AML-193 (cell line): ENCODE measurements at places on chromosomes 2 and 18.
A peak's percentile ranks its signal among the peaks of the same experiment; 100 is the strongest.

DNA sequence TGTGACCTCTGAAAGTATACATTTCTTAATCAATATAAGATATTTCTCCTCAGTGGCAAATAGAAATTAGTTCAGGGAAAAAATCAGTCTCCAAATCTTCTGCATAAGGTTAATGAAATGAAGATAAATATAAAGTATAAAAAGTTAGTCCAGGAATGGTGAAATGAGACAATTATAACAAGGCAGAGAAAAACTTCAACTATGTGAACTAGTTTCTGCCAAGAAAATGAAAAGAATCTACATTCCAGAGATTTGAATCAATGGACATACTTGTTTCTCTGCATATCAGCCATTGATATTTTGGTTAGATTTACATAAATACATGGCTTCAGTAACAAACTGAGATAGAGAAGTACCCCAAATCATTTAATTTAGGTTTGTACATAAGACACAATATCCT lies 249.0 kb downstream of the EXOC6B start:
- no peak for DNase-seq

DNA sequence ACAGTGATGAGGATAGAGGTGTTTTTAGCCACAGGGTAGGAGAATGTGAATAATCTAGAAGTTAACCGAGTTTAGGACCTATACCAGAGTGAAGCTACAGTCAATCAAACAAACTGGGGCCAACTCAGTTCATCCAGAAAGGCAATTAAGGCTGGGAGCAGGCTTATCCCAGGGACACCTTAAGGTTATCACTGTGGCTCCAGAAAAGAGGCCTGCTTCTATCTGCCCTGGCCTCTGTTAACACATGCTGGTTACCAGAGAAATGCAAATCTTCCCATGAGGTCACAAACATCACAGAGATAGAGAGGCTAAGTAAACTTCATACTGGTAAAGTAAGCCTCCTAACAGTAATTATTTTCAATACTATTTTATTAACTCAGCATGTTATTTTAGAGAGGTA lies 93.2 kb upstream of the GRB14 start:
- DNase-seq = no peak

DNA sequence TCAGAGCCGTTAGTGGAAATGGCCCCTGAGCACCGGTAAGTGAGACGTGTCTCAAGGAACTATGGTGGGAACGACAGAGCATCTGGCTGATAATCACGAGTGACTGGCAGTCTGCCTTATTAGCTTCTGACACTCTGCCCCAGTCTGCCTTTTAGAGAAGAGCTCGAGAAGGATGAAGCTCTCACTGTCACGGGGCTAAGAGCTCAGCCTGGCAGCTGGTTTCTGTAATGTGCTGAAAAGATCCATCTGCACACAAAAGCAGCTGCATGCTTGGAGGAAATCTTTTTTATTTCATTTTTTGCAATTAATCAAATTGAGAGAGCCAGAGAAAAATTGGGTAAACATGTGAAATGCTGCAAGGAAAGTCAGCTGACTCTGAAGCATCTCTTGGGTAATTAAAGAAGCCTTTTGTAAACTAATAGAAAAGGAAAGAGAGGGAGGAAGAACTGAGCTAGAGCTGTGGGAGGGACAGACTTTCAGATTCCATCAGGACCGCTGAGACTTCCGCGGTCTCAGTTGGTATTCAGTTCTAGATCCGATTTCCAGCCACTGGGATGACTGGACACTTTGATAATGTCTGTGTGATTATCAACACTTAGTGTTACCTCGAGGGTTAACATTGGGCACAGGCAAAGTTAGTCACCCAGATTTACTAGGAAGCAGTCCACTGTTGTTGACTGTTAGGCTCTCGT lies 24.4 kb downstream of the MBP start:
- no peak for DNase-seq

GRCh38 chr2:219724628-219725027 lies 97.2 kb downstream of the SLC4A3 start:
- DNase-seq = peak; percentile 34

DNA sequence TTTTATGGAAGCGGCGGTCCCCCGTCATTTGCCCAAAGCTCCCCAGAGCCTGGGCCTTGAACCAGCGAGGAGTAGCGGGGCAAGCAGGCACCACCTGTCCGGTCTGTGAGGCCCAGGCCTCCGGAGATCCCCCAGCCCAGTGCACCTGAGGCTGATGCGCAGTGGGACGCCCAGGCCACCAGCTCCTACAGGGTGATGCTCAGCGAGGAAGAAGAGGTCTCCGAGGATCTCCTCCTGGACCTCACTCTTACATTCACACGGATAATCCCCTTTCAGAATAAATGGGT lies 220.2 kb downstream of the NDUFA10 start:
- DNase-seq = no peak

- DNase-seq = no peak
Measured at GRCh38 chr18:70121842-70122241, 83.6 kb downstream of the RTTN start.

DNA sequence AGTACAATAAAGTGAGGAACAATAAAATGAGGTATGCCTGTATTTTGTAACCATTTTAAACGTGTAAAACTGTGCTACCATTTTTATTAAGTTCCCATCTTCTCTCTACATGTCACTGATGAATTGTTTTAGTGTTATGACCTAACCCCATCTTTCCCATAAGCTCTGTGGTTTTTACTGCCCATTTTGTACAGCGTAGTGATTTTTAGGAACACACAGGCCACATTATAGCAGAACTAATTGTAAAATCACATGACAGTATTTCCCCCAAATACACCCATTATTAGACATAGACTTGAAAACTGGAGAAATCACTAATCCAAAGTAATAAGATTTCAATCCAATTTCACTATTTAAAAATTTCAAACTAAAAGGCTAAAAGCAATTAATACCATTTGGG lies 130.7 kb downstream of the TMEM247 start:
- DNase-seq = no peak

- no peak for DNase-seq
Measured at GRCh38 chr2:6876309-6876708, 1.3 kb upstream of the RSAD2 start.

- no peak for DNase-seq
Measured at GRCh38 chr2:25337276-25337675, 4.4 kb downstream of the DNMT3A start.

- DNase-seq = peak; percentile 98
Measured at GRCh38 chr2:61538200-61538919, at the start of gene XPO1. Gene XPO1 (minus strand): TSS chr2:61538356. CDS start chr2:61533897, 4,459 bp downstream.

- DNase-seq = no peak
Measured at GRCh38 chr18:32389858-32390257, 80.8 kb downstream of the GAREM1 start.

- no peak for DNase-seq
Measured at GRCh38 chr2:214577769-214578168, 166.9 kb downstream of the VWC2L start.

DNA sequence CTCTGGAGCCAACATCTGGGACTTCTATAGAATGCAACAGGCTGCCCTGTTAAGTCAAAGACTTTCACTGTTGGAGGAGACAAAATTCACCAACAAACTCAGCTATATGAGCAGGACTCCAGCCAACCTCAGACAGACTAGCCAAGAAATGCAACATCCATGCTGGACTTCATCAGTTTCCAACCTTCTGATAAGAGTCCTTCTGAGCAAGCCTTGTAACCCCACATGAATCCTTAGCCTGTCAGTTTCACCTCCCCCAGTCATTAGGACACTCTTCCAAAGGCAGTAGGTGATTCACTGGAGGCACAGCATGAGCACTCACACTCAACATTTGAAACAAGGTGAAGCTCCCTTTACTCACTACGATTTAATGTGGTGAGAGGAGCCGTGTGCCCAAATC lies 5.8 kb downstream of the TBC1D8 start:
- no peak for DNase-seq

- no peak for DNase-seq
Measured at GRCh38 chr2:133992454-133992853, 261.4 kb upstream of the MGAT5 start.

DNA sequence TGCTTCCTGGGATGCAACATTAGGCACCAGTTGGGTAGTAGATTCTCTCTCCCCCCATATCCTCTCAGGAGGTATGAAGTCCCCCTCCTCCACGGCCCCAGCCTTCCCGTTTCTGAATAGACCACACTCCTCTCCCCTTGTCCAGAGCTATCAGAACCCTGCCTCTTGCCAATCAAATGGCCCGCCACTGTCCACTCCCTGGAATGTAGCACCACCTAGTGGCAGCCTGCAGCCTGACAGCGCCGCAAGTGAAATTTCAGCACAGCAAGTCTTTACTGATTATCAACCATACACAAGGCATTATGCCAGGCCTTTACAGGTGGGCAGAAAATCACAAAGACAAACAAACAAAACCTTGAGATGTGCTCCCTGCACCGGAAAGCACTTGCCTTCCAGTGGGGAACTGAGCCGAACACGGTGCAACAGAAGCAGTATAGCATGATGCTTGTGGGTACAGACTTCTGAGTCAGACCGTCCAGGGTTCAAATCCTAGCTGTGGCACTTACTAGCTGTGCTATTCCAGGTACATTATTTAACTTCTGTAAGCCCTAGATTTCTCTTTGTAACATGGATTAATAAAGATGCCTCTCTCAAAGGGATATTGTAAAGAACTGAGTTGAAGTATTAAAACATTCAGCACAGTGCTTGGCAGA lies 174.0 kb downstream of the SMAD2 start:
- DNase-seq = peak; percentile 61

- no peak for DNase-seq
Measured at GRCh38 chr2:11681722-11682589, 12.0 kb upstream of the NTSR2 start.

DNA sequence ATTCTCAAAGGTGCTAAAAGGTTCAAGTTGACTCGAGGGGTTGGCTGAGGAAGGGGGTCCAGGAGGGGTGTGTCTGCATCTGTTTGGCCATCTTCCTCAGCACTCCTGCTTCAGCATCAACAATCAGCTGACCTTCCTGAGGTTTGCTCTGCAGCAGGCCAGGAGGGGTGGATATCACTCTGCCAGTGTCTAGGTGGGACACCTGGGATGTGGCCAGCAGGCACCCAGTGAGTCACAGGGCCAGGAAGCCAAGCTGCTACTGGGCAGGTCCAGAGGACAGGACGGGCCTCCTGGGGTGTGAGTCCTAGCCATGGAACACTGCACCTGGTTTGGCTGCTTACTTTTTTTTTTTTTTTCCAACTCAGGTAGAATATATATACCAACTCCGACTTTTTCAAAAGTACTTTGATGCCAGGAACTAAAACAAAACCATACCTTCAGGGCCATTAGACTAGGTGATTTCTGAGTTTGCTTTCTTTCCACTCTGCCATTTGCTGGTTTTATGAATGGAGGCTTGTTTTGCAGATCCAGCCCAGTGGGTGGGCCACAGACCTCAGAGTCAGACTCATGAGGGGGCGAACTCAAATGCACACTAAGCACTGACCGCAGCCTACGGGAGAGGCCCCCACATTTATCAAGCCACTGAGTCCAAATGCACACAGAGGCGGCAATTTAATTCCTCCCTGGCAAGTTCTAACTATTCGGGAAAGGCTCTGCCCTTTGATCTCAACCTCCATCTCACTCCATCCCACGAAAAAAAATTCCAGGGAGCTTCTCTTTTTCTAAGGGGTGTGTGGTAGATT lies 76.0 kb downstream of the UXS1 start:
- DNase-seq = no peak

DNA sequence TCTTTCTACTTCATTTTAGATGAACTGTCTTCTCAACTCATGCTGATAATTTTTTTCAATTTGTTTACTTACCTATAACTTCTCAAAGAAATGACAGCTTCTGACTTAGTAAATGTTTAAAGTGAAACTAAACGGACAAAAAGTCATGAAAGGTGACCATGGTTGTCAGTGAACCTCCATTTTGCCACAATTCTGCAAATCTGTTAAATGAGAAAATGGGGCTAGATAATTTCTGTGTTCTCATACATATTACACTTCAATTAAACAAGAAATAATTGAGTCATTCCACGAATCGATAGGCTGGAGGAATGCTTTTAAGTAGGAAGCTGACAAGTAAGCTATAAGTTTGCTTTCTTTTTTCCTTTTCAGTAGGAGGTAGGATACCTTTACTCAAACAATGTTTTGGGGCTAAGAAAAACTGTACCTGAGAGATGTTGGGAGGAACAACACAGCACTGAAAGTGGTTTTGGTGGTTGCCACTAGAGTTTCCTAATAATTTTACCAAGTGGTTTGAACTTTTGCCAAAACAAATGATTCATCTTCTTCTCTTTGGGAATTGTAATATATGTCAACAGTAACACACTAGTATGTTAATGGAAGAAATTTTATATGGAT lies 17.1 kb downstream of the DYNAP start:
- peak; percentile 68 for DNase-seq

- peak; percentile 19 for DNase-seq
Measured at GRCh38 chr18:47758000-47758399, 172.5 kb downstream of the SMAD2 start.

DNA sequence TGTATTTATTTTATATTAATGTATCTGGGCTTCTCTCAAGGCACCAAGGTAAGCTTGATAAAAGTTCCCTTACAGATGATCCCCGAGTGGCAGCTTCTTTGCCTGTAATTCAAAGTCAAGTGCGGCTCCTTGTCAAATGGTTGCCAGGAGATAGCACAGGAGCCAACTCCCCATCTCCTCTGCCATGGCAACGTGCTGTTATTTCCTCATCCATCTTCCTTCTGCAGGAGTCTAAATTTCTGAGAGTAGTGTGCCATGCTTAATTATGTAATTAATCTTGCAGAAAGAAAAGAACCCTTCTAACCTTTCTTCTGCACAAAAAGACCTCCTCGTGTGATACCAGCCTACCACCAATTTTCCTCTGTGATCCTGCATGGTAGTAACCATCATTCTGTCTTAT lies 46.2 kb upstream of the ACMSD start:
- DNase-seq = no peak

DNA sequence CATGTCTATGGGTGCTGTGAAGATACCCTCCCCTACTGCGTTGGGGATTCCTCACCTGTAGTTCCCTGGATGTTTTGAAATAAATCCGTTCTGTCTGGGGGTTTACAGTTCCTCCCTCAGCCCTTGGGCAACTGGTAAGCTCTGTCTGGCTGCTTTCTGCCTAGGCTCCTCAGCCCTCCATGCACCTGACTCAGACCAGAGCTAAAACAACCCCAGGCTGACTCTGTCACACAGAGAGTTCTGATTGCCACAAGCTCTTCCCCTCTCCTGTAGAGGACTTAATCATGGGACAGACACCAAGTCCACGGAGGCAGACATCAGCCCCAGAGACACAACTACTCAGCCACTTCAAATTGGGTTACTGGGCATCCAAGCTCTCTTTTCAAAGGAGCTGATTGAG lies 6.3 kb downstream of the VIT start:
- no peak for DNase-seq

GRCh38 chr18:70293166-70293565 lies 4.3 kb downstream of the SOCS6 start:
- DNase-seq = no peak

DNA sequence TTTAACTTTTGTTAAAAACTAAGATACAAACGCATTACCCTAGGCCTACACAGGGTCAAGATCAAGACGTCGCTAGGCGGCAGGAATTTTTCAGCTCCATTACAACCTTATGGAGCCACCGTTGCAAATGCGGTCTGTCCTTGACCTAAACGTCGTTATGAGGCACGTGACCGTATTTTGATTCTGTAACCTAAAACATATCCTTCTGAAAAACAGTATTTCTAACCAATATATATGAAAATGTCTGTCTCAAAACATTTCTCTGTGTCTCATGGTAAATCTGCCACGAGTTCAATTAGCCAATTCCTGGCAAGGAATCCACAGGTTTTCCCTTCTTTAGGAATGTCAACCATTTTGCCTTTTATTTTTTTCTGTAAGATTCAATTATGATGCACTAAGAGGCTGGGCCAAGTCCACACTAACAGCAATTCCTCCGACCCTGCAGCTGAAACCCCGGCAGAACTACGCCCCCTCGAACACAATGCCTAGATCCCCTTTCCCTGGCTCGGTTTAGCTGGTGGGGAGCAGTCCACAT lies 1.7 kb downstream of the RTN4 start:
- DNase-seq = peak; percentile 36
